ENCODE measurements at places on chromosomes 1 and 21.

DNA sequence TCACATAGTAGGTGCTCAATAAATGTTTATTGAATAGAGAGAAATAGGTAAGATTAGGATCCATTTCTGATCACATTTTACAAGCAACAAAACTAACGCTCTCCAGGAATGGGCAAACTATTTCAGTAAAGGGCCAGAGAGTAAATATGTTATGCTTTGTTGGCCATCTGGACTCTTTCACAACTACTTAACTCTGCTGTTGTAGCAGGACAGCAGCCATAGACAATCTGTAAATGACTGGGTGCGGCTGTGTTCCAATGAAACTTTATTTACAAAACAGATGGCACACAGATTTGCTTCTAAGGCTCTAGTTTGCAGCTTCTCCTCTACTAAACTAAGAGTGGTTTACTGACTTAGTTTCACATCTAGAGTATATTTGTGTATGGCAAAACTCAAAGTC, 83.0 kb upstream of the BACH1 start:
- no peak overlapping the region for H3K27ac ChIP-seq
- H3K4me3 ChIP-seq, result no peak overlapping the region
- H3K36me3 ChIP-seq, result no peaks in the 10 kb centered on the region
- H3K4me1 ChIP-seq, result no peaks in the 10 kb centered on the region

DNA sequence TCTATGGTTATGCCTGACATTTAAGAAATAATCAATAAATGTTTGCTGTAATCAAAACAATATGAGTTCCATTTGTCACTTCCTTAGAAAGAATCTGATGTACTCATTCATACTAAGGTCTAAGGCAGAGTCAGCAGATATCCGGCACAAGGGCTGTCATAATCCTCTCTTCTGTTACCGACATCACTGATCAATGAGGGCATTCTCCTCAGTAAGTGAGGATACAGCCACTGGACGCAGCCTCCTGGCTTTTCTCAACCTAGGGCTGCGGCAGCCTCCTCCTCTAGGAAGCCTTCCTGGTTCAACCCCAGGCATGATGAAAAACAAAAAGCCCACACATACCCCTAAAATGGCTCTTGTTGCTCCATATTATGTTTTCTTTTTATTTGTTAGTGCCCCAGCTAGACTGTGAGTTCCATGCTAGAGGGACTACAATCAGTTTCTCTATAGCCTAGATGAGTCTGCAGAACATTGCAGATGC, 40.7 kb upstream of the TENT5C start:
- H3K27me3 ChIP-seq, result no peaks in the 10 kb centered on the region
- DNase-seq, result no peak
- H3K4me1 ChIP-seq, result no peaks in the 10 kb centered on the region
- no peak overlapping the region for H3K27ac ChIP-seq

DNA sequence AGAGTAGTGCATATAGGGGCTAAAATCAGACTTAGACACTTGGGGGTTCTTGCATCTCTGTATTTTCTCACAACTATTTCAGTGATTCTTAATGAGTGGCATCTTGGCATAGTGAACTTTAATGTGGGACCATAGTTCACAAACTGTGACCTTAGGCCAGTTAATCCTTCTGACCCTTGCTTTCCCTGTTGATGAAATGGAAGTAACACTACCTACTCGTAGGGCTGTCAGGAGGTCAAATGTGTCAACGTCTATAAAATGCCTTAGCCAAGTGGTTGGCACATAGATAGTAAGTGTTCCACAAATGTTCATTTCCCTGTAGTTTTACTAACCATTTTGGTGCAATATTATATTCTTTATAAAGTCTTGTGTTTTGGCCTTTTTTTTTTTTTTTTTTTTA, 49.4 kb downstream of the DYRK1A start:
- no peak overlapping the region for H3K4me3 ChIP-seq
- DNase-seq, result no peak
- no peaks in the 10 kb centered on the region for H3K36me3 ChIP-seq
- H3K4me1 ChIP-seq, result peaks cover 27% of the 10 kb centered on the region
- no peaks in the 10 kb centered on the region for H3K27me3 ChIP-seq

DNA sequence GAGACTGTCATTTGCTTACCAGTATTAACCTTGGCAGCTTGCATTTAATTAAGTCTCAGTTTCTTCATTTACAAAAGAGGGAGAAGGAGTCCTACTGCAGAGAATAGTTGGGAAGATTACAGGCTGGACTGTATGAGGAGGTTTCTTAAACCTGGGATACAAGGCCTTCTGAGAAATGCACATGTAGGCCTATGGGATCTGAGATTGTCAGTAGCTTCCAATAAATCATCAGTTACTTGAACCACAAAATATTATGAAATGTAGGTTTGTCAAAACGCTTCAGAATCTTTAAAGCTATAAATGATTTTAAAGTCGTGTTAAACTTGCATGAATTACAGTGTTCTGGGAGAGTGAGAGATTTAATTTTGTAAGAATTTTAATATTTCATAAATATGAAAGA, 69.6 kb downstream of the NRIP1 start:
- H3K4me3 ChIP-seq, result no peak overlapping the region
- no peaks in the 10 kb centered on the region for H3K36me3 ChIP-seq
- DNase-seq, result no peak
- no peaks in the 10 kb centered on the region for H3K4me1 ChIP-seq
- no peak overlapping the region for H3K27ac ChIP-seq

GRCh38 chr21:31284797-31285397, 59.2 kb downstream of the TIAM1 start:
- H3K4me3 ChIP-seq, result no peak overlapping the region
- no peak for DNase-seq
- no peaks in the 10 kb centered on the region for H3K36me3 ChIP-seq
- no peaks in the 10 kb centered on the region for H3K4me1 ChIP-seq

DNA sequence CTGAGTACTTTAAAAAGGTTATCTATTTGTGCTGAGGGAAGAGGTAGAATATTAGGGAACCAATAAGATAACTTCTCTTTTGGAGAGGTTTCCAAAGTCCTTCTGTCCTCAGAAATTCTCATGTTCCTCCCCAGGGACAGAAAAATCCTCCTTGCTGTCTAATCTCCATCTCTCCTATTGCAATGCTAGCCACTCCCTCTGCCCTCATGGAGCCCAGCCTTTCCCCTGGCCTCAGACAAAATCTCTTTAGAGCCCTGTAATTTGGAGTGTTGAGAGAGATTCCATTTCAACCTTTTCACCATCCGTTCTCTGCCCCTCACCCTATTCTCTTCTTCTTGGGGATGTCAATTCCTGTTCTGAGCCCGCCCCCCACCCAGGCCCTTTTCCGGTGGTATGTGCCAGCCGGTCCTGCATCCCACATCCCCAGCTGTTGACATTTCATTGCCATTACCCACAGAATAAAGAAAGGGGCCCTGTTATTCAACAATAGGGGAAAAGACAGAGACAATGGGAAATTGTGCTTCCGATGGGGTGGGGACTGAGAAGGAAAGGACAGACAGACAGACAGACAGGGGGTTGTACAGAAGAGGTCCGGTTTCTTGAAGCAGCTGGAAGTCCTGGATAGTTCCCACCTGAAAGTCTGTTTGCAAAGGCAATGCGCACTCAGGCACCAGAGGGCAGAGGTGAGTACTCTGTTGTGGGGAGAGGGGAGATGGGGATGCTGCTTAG, at the start of gene HAPLN2:
TSS of gene HAPLN2 (plus strand) at position 563 of the 729 bp plus-strand sequence. CDS start 4,076 bp downstream, outside the sequence.
- H3K36me3 ChIP-seq, result no peaks in the 10 kb centered on the region
- DNase-seq, result no peak
- H3K27ac ChIP-seq, result no peak within 1 kb of the TSS
- no peak within 1 kb of the TSS for H3K4me3 ChIP-seq

DNA sequence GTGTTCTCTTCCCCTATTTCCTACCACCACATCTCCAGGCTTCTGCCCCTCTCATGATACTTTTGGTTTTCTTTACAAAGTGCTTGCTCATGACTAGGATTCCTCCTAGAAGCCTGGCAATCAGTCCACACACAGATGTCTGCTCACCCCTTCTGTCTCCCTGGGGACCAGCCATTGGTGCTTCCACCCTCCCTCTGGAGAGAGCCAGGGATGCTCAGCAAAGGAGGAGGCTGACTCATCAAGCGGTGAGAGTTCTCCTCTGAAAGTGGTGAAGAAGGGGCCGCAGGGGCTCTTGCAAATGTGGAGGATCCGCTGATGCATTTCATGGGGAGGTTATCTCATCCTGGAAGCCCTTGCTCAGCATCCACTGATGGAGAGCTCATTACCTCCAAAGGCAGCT, 14.5 kb downstream of the NT5C1A start:
- no peak for DNase-seq
- no peak overlapping the region for H3K4me3 ChIP-seq
- H3K27me3 ChIP-seq, result peaks cover 3% of the 10 kb centered on the region
- no peaks in the 10 kb centered on the region for H3K36me3 ChIP-seq
- no peak overlapping the region for H3K27ac ChIP-seq

- no peak overlapping the region for H3K27ac ChIP-seq
- H3K4me1 ChIP-seq, result no peaks in the 10 kb centered on the region
- DNase-seq, result no peak
These were observed 3.5 kb downstream of the ITPKB start for GRCh38 chr1:226735576-226735975.

GRCh38 chr1:7827126-7827955, 25.5 kb downstream of the UTS2 start:
- peaks cover 2% of the 10 kb centered on the region for H3K36me3 ChIP-seq
- no peaks in the 10 kb centered on the region for H3K4me1 ChIP-seq
- H3K27me3 ChIP-seq, result no peaks in the 10 kb centered on the region
- no peak overlapping the region for H3K4me3 ChIP-seq
- no peak for DNase-seq
- no peak overlapping the region for H3K27ac ChIP-seq
